ENCODE measurements at places on chromosomes 13 and 19.

DNA sequence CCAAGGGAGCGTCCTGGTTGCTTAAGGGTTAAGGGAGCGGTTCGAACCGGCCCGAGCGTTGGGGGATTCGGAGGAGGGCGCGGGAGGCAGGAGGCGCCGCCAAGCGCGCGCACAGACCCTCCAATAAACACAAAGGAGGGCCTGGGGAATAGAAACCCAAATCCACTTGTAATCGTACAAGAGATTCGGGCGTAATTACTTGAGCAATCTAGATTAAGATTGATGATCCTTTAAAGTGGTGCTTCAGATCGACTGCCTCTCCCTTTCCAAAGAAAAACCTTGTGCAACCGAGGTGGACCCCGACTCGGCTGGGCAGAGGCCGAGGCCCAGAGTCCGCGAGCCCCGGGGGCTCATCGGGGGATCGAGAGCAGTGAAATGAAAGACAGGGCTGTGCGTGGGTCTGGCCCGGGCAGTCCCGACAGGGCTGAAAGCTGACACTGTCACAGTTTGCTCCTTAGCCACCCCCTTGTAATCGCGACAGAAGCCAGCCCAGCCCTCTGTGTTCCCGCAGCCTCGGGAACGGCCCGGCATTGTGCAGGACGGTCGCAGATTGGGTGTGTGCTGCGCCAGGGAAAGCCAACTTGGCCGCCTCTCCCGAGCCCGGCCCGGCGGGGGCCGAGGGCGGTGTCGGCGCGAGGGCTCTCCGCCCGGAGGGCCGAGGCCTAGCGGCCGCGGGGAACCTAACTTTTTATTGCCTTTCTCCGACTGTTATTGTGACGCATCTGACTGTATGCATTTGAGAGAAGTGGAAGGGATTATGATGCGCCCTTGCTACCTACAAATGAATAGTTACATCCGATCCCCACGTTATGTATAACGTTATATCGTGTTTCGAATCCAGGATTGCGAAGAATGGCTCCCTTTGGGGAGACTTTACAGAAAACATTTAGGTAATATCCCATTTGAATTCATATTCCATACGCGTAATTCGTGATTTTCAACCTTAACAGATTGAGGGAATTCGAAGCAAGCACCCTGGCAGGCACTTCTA is 5.5 kb downstream of the MAB21L1 start:
- peak; percentile 78 for DNase-seq

DNA sequence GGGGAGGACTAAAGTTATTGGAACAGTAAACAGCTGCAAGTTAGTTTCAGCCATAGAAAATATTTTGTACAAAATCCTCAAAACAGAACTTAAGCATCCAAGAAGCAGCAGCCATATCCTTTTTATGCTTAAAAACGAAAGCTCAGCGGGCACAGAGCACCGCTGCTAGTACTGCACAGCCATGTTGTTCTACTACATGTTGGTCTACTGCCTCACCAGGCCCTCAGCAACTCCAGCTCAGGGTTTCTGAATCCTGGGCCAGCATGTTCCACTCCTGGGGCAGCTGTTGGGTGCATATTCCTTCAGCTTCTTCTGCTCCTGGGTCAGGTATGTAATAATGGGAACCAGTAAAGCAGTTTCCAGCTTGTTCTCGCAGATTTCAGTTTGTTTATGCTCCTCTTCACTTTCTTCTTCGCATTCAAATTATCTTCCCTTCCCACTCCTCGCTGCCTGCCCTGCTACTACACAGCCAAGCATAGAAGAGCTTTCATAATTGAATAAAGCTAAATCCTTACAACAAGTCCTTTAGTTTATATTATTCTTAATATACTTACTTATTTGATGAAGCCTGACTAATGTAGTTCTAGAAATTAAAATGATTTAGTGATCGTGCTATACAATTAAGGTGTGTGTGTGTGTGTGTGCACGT is 820.5 kb upstream of the ATXN8OS start:
- DNase-seq: no peak

GRCh38 chr13:91894316-91894715 is 495.9 kb downstream of the GPC5 start:
- no peak for DNase-seq

DNA sequence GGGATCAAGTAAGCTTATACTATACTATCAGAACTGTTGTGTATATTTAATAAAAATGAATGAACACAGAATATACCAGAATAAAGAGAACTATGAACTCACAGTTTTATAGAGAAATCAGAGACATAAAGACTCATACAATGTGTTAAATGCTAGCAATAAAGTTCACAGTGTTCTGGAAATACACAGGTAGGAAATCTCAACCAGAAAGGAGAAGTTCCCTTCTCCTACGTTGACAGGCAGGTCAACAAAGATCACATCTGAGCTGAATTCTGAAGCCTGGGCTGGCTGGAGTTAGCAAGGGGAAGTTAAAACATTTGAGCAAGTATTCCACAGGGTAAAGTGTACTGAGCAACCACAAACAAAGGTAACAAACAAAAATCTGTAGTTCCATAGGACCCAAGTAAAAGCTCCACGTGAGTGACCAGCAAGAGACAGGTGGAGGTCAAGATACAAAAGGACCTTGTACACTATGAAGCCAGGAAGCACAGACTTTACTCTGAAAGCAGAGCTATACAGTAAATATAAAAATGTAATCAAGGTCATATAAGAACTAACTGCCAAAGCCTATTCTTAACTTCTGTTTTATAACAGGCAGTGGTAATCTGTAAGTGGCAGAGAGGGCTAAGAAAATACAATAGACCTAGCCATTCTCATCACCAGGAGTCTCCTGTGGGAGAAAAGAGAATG is 13.0 kb downstream of the FBXL3 start:
- DNase-seq: no peak

GRCh38 chr19:54464630-54465425 is 1.2 kb upstream of the LENG9 start:
- peak; percentile 89 for DNase-seq

- no peak for DNase-seq
Measured at GRCh38 chr19:40383668-40384248, 6.2 kb downstream of the HIPK4 start.

- no peak for DNase-seq
Measured at GRCh38 chr19:39162441-39163043, 34.2 kb upstream of the NCCRP1 start.

GRCh38 chr13:20077086-20077485 is 83.8 kb downstream of the GJA3 start:
- no peak for DNase-seq

DNA sequence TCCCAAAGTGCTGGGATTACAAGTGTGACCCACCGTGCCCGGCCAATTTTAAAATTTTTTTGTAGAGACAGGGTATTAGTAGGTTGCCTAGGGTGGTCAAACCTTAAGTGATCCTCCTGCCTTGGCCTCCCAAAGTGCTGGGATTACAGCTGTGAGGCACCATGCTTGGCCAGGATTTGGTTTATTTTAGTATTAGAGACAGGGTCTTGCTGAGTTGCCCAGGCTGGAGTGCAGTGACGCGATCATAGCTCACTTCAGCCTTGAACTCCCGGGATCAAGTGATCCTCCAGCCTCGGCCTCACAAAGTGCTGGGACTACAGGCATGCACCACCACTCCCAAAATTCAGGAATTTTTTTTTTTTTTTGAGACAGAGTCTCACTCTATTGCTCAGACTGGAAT is 5.4 kb upstream of the ZNF414 start:
- DNase-seq: no peak

DNA sequence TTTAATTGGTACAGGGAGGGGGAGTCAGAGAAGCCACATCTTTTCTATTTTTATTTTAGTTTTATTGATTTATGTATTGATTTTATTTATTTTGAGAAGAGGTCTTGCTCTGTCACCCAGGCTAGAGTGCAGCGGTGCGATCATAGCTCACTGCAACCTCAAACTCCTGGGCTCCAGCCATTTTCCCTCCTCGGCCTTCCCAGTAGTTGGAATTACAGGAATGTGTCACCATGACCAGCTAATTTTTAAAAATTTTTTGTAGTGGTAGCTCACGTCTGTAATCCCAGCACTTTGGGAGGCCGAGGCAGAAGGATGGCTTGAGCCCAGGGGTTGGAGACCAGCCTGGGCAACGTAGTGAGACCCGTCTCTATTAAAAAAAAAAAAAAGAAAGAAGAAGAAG is 4.1 kb downstream of the IL27RA start:
- no peak for DNase-seq

DNA sequence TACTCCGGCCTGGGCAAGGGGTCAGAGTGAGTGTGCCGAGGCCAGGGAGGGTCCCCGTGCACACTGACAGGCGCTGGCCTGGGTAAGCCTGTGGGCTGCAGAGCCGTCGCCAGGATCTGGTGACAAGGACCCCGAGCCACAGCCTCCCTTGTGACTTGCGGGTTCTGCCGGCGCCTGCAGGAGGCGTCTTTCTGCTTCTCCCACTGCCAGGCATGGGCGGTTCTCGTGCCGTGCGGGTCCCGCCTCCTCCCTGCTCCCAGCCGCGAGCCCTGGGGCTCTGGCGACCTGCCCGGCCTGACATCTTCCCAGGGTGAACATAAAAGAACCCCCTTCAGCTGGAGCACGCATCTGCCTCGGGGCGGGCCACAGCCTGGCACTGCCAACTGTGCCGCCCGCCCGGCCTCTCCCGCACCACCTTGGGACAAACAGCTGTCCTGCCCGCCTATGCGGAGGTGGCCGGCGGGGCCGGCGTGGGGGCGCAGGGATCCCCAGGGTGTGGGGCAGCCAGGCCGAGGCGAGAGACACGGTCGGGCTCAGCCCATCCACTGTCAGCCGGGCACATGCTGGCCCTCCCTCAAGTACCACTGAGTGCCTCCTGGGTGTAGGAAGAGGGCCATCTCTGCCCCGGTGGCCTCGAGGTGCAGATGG is 1.5 kb upstream of the HCN2 start:
- DNase-seq: peak; percentile 69

GRCh38 chr13:42561752-42562467 is 12.0 kb upstream of the TNFSF11 start:
- DNase-seq: no peak

- no peak for DNase-seq
Measured at GRCh38 chr13:36385489-36385888, 39.3 kb upstream of the SPART start.

GRCh38 chr13:90846936-90847335 is 500.6 kb upstream of the MIR17HG start:
- no peak for DNase-seq

- DNase-seq: no peak
Measured at GRCh38 chr19:27779954-27780353, 1433.0 kb downstream of the UQCRFS1 start.

GRCh38 chr19:38059897-38060296 is 152.9 kb downstream of the SIPA1L3 start:
- no peak for DNase-seq

- DNase-seq: peak; percentile 47
Measured at GRCh38 chr13:111270126-111270525, 50.3 kb upstream of the TEX29 start.

GRCh38 chr13:43985422-43986072 is 105.8 kb downstream of the LACC1 start:
- no peak for DNase-seq

DNA sequence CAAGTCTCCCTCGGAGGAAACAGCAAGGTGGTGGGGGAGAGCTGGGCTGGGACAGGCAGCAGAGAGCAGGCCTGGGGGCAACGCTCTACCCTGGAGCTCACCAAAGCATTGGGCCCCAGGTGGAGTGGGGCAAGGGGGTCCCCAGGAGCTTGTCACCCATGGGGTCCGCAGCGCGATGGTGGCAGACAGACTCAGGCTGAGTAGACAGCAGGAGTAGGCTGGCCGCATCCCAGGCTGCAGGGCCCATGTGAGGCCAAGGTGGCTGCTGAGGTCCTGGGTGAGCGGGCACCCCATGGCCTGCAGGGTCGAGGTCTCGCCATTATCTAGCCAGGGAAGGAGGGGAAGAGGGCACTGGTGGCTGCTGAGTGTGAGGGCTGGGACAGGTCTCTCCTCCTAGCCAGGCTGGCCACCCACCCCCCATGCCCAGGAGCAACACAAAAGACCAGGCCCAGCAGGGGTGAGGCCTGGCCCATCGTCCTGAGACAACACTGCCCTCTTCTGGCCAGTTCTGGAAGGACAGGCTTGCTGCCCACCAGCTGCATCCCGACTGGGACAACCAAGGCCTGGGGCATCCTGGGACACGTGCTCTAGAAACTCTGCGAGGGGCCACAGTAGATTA is 33.1 kb downstream of the CEBPG start:
- DNase-seq: peak; percentile 63

GRCh38 chr13:100674572-100674871 is at the start of gene TMTC4:
TSS of gene TMTC4 (minus strand) at chr13:100674795. CDS start at chr13:100670362, 4,433 bp downstream.
- DNase-seq: no peak

DNA sequence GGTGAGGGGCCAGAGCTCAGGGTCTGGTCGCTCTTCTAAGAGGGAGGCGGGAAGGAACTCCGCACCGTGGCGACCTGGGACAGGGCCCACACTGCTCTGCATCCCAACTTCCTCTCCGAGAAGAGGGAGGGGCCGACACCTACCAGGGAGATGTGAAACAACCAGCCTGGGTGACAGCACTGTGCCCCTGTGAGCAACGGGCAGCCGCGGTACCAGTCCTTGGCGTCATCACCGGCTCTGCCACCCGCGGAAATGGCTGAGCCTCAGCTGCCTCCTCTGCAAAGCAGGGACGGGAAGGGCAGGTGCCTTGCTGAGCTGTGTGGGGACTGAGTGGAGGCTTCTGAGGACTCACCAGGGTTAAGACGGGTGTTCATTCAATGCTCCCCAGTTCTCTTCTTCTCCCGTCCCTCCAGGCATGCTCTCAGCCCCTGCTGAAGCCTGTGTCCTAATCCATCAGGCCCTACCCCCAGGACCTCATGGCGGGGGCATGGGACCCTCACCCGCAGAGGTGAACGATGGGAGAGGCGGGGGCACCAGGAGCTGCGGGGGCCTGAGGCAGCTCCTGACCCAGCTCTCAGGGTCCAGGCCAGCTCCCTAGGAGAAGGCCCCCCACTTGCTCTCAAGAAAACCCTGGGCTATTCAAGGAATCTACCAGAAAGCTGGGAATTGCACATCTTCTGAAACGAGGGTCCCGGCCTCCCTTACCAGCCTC is 9.3 kb downstream of the ZNF787 start:
- peak; percentile 36 for DNase-seq

DNA sequence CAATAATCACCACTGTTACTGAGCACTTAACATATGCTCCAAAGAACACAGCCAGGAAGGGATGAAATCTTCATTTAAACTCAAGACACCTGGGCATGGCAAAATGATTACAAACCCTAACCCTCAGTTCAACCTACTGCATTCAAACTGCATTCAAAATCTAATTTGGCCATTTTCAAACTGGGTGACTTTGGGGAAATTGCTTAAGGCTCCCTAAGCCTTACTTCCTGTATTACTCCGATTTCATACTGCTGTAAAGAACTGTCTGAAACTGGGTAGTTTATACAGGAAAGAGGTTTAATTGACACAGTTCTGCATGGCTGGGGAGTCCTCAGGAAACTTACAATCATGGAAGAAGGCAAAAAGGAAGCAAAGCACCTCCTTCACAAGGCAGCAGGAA is 50.4 kb downstream of the CBY2 start:
- no peak for DNase-seq
